ENCODE measurements at places on chromosomes 3 and 15.

GRCh38 chr3:66480666-66481065, 20.2 kb downstream of the LRIG1 start:
- DNase-seq = no peak

DNA sequence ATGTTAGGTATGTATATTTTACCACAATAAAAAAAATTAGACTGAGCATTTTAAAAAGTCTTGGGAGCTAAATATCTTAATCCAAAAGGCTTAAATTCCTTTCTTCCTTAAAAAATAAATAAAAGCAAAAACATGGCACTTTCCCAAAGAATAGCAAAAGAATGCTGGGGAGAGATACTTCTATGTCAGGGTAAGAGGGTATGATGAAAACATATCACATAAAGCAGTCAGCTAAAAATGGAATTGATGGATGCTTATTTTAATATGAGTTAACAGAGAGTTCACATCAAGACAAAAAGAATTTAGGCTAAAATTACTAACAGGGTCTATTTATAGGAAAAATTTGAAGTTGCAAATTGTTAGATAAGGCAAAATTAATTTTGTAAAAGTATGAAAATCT, 141.0 kb downstream of the MYLK start:
- DNase-seq = no peak

- peak; percentile 29 for DNase-seq
These were observed 101.1 kb downstream of the DAPK2 start for GRCh38 chr15:63945007-63945788.

DNA sequence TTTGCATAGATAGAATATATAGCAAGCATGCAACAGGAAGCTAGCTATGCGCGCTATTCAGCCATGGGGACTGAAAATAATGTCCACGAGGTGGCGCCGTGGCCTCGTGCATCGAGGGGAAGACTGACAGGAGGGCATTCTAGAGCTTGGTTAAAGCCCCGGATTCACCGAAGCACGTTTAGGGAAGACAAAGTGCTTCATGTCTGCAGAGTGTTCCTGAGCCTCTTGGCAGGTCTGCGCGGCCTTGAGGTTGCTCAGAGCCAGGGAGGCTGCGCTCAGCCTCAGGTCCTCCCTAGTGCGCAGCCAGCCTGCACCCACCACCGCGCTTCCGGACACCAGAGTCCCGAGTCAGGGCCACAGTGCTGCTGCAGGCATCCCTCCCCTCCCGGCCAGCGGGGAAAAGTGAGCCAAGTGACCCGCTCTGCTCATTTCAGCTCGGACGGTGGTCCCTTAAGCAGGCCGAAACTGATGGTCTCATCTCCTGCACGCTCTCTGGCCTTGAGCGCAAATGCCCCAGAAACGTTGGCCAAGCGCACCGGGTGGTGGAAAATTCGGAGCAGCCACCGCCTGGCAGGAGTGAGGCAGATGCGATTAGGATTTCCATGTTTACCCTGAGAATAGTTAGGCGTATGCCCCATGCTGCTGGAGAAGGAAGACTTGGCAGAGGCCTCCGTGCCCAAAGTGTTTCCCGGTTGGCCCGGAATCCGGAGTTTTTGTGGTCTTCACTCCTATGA, 24.8 kb downstream of the GABRA5 start:
- DNase-seq = no peak

DNA sequence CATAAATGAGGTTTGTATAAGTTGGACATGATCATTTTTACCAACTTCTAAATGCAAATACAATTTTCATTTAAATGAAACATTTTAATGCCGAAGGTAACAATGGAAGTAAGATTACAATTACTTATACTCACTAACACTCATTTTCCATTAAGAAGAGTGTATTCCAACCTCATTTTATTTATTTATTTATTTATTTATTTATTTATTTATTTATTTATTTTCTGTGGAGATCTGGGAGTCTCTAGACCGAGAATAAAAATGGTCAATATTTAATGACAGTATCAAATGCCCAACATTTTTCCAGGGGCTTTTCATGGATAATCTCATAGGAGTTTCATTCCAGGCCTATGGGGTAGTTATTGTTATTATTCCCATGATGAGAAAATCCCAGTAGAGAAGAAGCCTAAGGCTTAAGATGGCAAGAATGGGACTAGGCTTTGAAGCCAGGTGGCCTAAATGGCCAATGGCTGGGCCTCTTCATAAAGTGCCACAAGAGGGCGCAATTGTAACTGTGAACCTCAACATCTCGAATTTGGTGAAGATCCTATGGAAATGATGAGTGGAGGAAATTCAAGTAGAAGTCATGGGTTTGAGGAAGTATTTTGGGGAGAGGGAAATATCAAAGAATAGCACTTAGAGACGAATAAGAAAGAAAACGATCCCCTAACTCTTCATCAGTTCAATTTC, 21.3 kb downstream of the VGLL3 start:
- DNase-seq = no peak

- DNase-seq = no peak
These were observed 134.3 kb upstream of the LRRN1 start for GRCh38 chr3:3664935-3665334.

Measured in effector memory CD4-positive, alpha-beta T cell (primary cell).